ENCODE measurements at places on chromosomes 7 and 10. TPM values are rescaled to one million over a fixed set of nuclear protein-coding genes. Genes with fewer than 3 reads are reported as not detected.

TSPAN13 gene
- total RNA-seq, result 0.42 TPM

TRIM74 gene
- 1.1 TPM for total RNA-seq

- no peak for DNase-seq
These were observed 29.2 kb upstream of the KLF6 start for GRCh38 chr10:3813986-3814837.

DNA sequence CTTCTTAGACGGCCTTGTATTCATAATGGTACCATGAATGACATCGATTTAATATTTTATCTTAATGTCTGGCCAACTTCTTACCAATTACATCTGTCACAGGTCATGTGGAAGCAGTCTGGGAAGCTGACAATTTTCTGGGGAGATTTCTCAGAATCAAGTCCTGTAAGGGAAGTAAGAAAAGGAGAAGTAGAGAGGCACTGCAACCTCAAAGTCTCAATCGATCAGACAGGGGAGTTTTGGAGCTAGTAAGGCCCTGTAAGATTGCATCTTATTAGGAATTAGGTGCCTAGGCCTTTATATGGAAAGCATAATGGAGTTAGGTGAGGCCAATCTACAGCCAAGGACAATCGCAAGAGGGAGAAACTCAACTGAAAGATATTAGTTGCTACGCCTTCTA is 694.6 kb upstream of the SORCS1 start:
- no peak for DNase-seq

DNA sequence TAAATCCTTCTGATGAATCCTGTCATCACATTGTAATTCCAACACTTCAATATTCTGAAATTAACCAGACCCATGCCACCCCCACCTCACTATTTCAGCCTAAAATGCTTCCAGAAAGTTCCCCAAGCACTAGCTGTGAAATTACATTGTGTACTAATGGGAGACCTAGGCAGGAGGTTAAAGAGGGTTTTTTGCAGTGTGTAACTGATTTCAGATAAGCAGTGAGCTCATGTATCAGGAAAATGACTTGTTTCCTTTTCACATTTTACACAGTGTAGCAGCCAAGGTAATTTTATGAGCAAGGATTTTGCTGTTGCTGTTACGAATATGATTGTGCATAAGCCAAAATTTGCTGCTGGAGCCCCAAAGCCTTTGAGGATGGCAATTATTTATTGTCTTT is 129.0 kb downstream of the INHBA start:
- no peak for DNase-seq

DNA sequence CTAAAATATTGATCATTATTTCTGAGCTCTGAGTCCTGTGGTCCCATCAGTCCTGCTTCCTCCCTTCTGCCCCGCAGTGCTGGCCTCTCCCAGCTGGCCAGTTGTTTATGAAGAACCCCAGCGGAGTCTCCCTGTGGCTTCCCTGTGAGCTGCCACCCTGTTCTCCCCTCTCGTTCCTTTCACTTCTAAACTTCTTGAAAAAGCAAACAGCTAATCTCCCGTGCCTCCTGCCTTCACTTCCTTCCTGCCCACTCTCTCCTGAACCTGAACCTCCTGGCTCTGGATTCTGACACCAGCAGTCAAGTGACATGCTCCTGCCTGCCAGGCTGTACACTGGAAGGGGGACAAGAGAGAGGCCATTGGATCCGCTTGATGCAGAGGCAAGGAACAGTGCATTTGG is 63.7 kb upstream of the ZPBP start:
- DNase-seq, result no peak

- no peak for DNase-seq
These were observed 265.2 kb upstream of the LYZL1 start for GRCh38 chr10:29023678-29024077.

All from T-helper 17 cell (primary cell).